ENCODE measurements at places on chromosomes 12 and 14.

DNA sequence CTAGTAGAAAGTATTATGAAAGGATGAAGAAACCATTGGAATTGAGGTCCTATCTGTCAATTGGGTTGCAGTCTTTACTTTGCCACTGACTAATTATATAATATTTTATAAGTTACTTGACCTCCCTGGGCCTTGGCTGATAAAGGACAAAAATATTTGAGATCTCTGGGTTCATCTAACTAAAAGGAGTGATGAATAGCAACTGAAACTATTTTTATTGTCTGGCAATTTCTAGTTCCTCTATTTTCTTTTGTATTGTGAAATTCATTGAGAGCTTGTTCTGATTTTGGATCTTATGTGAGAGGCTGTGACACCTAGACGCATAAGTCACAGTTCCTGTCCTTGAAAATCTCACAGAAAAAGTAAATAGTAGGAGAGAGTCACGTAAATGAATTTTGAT is 415.7 kb upstream of the ATP2B1 start:
- no peak for DNase-seq

DNA sequence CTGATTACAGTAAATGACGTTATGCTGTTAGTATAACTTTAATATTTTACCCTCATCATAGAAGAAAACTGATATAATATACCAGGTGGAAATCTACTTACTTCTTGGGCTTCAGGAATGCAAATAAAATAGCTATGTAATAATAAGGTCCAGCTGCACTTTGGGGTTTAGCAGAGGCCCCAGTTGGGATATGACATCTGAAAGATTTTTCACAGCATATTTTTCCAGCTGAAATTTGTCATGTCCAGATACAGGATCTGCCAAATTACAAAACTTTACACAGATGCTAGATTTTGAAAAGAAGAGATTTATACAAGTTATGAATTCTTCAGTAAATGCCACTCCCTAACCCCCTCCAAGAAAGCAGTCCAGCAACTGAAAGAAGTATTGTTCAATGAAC is 29.2 kb upstream of the DCN start:
- DNase-seq, result no peak

- peak; percentile 43 for DNase-seq
Measured at GRCh38 chr14:94769391-94770250, at the start of gene GSC. Gene GSC (minus strand): TSS chr14:94770113. CDS start chr14:94770015, 98 bp downstream.

- no peak for DNase-seq
Measured at GRCh38 chr12:2284857-2285256, 232.1 kb downstream of the CACNA1C start.

- DNase-seq, result no peak
Measured at GRCh38 chr14:34015383-34015782, 64.5 kb upstream of the EGLN3 start.

- DNase-seq, result no peak
Measured at GRCh38 chr14:42130815-42131214, 524.1 kb downstream of the LRFN5 start.

DNA sequence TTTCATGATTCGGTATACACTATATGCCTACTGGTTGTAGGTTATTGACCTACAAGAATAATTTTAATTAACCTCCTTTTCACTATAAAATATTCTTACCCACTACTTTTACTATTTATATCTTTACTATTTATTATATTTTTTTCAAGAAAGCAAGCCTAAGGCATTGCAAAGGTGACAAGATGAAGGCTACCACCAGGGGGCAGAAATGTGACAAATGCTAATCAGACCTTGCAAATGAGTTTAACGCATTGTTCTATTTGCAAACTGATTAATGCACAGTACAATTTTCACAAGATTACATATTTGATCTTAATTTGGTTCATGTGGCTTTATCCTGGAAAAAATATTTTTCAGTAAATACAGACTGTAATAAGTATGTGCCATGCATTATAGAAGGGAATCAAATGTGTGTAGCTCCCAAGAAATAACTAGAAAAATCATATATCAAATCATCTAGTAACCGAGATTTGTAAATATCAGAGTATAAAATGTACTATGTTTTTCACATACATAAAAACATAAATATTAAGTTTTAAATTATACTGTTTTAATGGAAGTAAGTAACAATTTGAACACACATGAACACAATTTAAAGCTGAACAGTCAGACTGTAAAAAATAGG is 107.0 kb downstream of the ADAMTS20 start:
- DNase-seq, result peak; percentile 24

DNA sequence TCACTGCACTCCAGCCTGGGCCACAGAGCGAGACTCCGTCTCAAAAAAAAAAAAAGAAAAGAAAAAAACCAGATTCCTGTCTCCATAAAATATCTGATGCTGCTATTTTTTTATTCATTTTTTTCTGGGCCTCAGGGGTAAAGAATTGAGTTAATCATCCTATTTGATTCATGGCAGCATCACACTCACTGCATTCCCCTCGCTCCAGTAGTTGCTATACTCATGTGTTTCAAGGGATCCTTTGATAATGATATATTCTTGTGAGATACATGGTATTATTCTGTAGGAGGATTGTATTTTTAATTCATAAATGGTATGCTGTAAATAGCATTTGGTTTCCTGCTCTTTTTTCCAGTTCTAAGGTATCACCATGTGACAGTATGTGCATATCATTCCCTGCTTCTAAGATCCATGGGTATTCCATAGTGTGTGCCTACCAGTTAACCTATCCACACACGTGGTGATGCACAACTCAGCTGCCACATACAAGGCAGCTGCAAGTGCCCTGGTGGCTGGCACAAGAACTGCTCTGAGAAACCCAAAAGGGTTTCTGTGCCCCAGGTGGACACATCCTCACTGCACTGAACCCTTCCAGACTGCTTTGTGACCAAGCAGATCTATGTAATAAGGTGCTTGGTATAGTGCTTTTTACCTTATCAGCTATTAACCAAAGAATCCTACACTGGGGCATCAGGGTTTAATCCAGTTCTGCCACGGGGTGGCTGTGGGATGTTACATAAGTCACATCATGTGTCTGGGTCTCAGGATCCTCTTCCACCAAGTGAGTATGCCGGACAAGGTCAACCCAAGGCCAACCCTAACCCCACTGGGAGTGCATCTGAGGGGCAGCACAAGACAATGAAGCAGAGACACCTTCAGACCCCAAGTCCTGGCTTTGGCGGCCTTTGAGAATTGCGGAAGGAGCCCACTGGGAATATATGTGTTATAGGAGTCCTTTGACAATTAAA is 74.6 kb downstream of the ZFP36L1 start:
- no peak for DNase-seq

DNA sequence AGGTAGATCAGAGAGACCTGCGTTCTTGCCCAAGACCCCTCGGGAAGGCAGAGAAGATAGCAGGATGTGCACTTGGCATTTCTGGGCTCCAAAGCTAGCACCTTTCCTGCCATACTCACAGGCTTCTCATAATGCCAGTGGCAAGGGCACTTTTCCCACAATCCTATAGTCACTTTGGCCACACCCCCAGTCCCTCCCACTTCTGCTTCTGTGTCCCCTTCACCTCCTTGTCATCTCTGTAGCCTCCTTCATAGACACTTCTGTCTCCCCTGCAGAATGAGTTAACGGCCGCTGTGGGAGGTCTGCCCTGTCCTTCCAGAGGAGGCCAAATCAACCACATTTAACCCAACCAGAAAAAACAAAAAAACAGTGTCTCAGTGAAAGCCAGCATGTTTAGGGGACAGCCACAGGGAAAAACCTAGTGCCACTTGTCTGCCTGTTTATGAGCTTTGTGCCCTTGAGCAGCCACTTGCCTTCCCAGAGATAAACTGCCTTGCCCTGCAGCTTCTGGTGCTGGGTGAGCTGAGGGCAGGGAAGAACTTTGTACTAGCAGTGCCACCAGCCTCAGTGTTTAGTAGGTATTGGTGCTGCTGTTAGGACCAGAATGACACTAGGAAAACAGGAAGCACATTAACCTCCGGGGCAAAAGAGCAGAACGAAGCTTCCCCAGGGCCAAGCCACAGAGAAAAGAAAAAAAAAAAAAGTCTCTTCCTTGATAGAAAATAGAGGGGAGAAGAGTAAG is 193.0 kb upstream of the PWP1 start:
- no peak for DNase-seq

GRCh38 chr12:75909714-75910656 is 121.6 kb downstream of the PHLDA1 start:
- DNase-seq, result no peak

GRCh38 chr12:3187846-3188770 is 110.9 kb downstream of the TSPAN9 start:
- DNase-seq, result no peak

- DNase-seq, result no peak
Measured at GRCh38 chr14:70830998-70831781, 21.9 kb upstream of the MAP3K9 start.

- no peak for DNase-seq
Measured at GRCh38 chr12:56591126-56591525, 39.0 kb downstream of the BAZ2A start.

DNA sequence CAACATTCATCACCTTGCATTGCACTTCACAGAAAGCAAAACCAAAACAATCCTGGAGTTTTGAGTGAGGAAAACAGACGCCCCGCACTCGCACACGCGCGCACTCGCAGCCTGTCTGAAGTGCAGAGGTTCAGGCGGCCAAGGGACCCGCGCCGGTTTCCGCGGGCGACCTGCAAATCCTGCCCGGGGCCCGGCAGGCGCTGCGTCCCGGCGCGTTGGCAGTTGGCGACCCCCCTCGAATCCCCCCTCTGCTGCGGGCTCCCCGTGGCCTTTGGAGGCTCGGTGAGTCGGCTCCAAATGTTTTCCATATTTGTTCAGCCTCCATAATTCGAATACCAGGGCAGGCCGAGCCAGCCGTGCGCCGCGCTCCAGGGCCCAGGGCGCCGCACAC is at the start of gene SSPN:
TSS of gene SSPN (plus strand) at position 324 of the 391 bp plus-strand sequence. CDS start 100 bp downstream, outside the sequence.
- no peak for DNase-seq

GRCh38 chr12:386651-387050 is 2.5 kb downstream of the KDM5A start:
- DNase-seq, result no peak

- DNase-seq, result no peak
Measured at GRCh38 chr14:86646125-86646524, 1116.2 kb downstream of the FLRT2 start.

All from AG09319 (cell line).